ENCODE measurements at places on chromosomes 7 and 10. TPM values are rescaled to one million over a fixed set of nuclear protein-coding genes. Genes with fewer than 3 reads are reported as not detected.

The PHKG1 gene
- 1.2 TPM for total RNA-seq

The ITPRIP gene
- total RNA-seq: 19.4 TPM

The AKR1C8 gene
- total RNA-seq: not detected

The MYL7 gene
- total RNA-seq: 0.73 TPM

The CAMK2B gene
- total RNA-seq: 0.98 TPM

The GRM8 gene
- total RNA-seq: not detected

The GPR22 gene
- not detected for total RNA-seq

The TRPV6 gene
- total RNA-seq: not detected

The INA gene
- total RNA-seq: 1.2 TPM

The DRGX gene
- not detected for total RNA-seq

The SPDYE8 gene
- total RNA-seq: not detected

The C10orf62 gene
- not detected for total RNA-seq

The TFR2 gene
- total RNA-seq: 0.20 TPM

The ADAMTS14 gene
- total RNA-seq: 2.6 TPM

The TAS2R40 gene
- total RNA-seq: not detected

The SPDYE1 gene
- total RNA-seq: not detected

The AS3MT gene
- total RNA-seq: 1.2 TPM

The DYDC2 gene
- total RNA-seq: not detected

The TAS2R41 gene
- total RNA-seq: not detected

The POLR3A gene
- total RNA-seq: 27.4 TPM

The UNCX gene
- total RNA-seq: not detected

The CYP2C19 gene
- total RNA-seq: not detected

The CALCR gene
- total RNA-seq: not detected

The PPP1R3C gene
- total RNA-seq: 2.6 TPM
